Karpas-422 (cell line): ENCODE measurements at places on chromosomes 7 and 10. TPM values are rescaled to one million over a fixed set of nuclear protein-coding genes. Genes with fewer than 3 reads are reported as not detected.

DNA sequence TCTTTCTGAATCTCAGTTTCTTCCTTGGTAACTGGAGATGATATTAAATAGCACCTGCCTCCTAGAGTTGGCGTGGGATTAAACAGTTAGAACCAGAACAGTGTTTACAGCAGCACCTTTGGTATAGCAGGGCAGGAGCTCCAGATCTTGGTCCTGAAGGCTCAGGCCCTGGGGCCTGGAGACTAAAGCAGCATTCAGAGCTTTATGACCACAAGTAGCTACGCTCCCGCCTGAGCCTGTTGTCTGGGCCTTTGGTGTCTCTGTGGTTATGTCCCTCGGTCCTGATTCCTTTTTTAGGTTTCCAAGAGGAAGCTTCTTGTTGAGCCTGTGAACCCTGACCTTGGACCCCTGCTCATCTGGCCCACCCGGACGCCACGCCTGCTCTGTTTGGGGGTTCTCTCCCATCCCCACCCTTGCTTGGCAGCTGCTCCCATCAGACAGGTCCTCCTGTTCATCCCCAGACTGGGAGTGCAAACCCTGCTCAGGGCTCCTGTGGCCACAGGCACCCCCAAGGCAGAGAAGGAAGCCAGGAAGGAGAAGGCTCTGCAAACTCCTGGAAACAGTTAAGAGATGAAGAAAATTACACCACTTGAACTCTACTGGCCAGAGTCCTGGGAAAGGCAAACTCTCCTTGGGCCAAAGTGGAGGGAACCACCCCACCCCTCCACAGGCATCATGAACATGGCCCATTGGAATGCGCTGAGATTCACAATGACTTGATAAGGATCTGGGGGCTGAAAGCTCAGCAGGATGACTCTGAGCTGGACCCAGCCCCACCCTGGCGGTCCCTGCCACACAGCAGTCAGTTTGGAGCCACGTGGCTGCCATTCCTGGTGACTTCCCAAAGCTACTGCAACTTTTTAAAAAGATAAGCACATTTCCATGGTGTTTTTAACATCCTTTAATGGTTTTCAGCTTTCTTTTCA, 50.1 kb upstream of the TMEM72 start:
- DNase-seq, result no peak

DNA sequence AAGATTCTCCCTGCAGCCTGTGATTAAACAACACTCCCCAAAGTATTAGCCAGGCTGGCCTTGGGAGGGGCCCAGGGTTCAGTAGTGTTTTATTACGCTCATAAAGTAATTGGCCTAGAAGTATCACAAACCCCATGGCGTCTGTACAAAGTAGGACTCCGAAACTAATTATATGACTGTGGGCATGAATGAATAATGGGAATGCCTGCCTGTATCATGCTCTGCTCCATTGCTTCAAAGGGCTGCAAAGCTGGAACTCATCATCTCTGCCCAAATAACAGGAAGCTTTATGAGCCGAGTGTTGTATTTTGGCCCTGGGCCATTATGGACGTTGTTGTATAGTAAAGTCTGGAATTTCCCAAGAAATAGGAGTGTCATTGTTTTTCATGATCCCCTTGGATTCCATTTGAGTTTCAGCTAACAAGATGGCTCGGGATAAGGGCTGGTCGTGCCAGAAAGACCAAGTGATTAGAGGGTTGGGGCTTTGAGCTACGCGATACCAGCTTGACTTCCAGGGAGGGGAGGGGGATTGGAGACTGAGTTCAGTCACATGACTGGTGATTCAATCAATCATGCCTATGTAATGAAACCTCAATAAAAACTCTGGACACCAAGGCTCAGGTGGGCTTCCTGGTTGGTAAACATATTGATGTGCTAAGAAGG, 65.3 kb upstream of the NPTX2 start:
- no peak for DNase-seq

- DNase-seq, result no peak
These were observed 122.2 kb upstream of the LYZL1 start for GRCh38 chr10:29166713-29167112.

- no peak for DNase-seq
These were observed 4.6 kb downstream of the OAT start for GRCh38 chr10:124414076-124414475.

DNA sequence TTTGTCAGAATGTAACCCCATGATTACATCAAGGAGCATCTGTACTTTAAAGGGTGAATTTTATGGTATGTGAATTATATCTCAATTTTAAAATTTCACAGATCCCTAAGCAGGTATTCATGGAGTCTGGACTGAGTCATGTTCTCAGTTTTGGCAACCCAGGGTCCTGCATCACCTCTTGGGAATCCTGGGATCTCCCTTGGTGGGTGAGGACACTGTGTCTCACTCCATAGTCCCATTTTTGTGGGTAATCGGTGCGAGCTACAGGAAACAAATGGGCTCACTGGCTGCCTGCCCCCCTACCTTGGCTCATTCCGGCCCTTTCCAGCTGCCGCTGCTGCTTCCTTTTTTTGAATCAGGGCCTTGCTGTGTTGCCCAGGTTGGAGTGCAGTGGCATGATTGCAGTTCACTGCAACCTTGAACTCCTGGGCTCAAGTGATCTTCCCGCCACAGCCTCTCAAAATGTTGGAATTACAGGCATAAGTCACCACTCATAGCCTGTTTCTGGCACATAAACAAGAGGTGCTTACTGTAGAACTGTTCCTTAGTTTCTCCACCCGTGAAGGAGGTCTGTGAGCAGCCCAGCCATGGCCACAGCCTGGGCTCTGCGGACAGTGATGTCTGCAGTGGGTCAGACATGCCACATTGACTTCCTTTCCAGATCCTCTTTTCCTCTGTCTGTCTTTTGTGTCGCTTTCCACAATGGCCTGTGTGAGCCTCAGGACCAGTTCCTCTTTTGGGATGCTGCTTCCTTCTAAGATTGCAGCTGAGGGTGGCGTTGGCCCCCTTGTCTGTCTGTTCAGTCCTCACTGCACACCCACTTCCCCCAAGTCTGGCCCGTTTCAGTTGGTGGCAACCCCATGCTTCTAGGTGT, 14.5 kb downstream of the PALD1 start:
- peak; percentile 89 for DNase-seq

The UTF1 gene
- not detected in 2 replicates for total RNA-seq
